ENCODE measurements at places on chromosomes 5 and 9. TPM values are rescaled to one million over a fixed set of nuclear protein-coding genes. Genes with fewer than 3 reads are reported as not detected.

- no peak for DNase-seq
These were observed 60.5 kb downstream of the SYK start for GRCh38 chr9:90861826-90862740.

- DNase-seq: no peak
These were observed 148.2 kb downstream of the SMARCA2 start for GRCh38 chr9:2163231-2163885.

- DNase-seq: no peak
These were observed 199.4 kb upstream of the SLC24A2 start for GRCh38 chr9:19988281-19988680.

- DNase-seq: peak; percentile 92
These were observed 87.8 kb downstream of the RXRA start for GRCh38 chr9:134413890-134414623.

GRCh38 chr9:8719833-8720486 lies 920.4 kb upstream of the DMAC1 start:
- no peak for DNase-seq

DNA sequence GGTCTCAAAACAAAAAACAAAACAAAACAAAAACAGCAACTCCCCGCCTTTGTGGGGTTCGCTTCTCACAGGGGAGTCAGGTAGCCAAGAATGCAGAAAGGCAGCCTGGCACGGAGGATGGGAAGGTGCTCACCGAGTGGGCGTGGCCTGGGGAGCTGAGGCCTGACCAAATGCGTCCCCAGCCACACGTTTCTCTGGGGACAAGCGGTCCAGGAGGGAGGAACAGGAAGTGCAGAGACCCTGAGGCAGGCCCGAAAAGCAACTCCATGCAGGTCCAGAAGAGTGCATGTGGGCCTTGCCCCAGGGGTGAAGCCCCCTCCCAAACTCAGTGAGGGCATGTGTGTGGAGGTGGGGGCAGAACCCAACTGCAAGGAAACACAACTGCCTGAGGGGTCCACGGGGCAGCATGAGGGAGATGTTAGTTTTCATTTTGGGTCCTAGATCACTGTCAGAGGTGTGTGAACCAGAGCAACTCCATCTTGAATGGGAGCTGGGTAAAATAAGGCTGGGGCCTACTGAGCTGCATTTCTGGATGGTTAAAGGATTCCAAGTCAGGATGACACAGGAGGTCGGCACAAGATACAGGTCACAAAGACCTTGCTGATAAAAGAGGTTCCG lies 2.6 kb upstream of the UAP1L1 start:
- no peak for DNase-seq

- no peak for DNase-seq
These were observed 1188.9 kb upstream of the C9orf72 start for GRCh38 chr9:28762167-28762566.

GRCh38 chr5:105134328-105134727 lies 1571.7 kb upstream of the NUDT12 start:
- DNase-seq: no peak

- no peak for DNase-seq
These were observed 39.7 kb downstream of the DNAJB5 start for GRCh38 chr9:35029241-35029640.

- peak; percentile 24 for DNase-seq
These were observed 47.1 kb upstream of the RAI14 start for GRCh38 chr5:34608859-34609648.

DNA sequence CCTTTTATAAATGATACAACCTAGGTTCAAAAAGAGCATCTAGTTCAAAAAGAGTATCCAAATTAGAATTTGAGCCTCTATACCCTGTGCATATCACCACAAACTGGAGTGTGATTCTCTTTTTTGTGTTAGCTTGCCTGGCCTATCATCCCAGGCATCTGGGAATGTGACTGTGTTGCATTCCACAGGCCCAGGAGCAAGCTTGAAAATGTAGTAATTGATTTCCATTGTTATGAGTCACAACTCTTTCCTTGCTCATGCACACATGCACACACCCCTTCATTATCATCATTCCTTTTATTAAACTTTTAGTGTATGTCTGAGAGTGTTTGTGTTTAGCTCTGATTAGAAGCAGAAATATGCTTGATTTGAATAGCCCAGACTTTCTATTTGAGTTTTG lies 75.2 kb downstream of the FCHO2 start:
- no peak for DNase-seq

- DNase-seq: no peak
These were observed 45.8 kb downstream of the WHRN start for GRCh38 chr9:114459464-114459863.

- no peak for DNase-seq
These were observed 265.5 kb upstream of the ADAMTSL1 start for GRCh38 chr9:18208166-18209059.

DNA sequence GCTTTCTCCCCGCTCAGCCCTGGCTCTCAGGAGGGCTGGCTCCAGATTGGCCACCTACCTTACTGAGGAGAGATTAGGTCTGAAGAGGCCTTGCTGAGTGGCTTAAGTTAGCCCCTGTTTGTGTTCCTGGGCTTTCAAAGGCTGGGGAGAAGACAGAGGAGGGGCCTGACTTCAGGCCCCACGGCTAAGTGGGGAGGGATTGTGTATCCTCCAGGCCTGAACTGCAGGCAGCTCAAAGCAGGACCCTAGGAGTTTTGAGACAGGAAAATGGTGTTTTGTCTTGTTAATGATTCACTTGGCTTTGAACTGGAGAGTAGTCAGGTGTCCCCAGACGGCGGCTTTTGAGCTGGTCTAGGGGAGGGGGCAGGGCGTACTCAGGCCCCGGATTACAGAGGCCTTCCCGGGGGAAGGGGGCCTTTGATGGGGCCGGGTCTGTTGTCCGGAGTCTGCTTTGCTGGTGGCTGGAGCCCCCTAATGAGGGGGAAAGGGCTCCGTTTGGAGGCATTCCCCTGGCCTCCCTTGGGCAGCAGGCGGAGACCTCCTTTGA lies 162.0 kb upstream of the SMIM23 start:
- no peak for DNase-seq

DNA sequence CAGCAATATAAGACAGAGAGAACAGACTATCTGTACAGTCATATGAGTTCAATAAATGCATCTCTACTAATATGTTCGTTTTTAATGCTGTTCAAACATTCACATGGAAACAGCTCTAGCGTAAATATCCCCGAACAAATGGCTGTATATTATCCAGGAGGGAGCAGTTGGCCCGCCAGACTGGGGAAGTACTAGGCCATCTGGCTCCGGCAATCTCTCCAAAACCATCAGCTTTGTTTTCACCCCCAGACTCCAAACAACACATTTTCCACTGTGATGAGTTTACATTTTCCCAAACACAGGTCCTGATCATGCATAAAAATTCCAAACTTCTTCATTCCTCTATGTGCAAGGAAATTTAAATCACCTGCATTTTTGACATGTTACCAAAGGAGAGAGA lies 8.7 kb downstream of the EBF1 start:
- DNase-seq: no peak

DNA sequence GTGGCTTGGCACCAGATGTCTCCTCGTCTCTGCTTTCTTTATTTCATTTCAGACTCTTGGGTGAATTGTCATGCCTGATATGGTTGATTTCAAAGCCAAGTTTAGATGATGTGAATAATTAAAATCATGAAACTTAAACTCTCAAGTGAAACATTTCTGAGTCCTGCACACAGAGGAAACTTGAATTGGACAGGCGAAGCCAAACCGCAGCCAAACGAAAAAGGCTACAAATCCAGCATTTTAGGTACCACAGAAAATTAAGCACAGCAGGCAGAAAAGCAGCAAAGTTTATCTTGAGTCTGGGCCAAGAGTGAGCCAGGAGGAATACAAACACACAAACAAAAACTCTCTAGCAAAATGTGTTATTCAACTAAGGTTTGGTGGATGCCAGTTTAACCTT lies 659.8 kb upstream of the KLF4 start:
- no peak for DNase-seq

DNA sequence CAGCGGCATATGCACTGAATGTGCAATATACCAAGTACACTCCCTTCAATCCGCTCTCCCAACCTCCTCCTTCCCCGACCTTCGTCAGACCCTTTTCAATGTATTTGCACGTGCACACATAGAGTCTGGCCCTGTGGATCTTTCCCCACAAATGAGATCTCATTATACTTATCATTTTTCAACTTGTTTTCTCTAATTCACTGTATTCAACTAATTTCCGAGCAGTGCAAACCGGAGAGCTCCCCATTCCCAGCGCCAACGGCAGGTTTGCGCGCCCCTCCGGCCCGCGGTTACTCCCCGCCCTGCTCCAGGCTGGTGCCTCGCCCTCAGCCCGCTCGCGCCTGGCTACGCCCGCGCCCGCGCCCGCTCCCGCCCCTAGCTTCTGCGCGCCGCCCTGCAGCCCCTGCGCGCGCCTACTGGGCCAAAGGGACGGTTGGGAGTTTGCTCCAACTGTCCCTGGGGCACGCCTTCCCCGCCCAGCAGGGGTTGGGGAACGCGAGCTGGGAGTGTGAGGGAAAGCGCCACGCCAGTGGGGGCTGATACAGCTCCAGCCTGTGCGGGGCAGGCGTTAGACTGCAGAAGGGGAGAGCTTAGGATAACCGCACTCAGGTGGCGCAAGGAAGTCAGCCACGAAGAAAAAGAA lies 3.3 kb upstream of the CDC20B start:
- no peak for DNase-seq

GRCh38 chr9:37033682-37034304 lies at the start of gene PAX5:
Gene PAX5 (minus strand): TSS chr9:37034268. CDS start chr9:37034031, 237 bp downstream.
- no peak for DNase-seq

DNA sequence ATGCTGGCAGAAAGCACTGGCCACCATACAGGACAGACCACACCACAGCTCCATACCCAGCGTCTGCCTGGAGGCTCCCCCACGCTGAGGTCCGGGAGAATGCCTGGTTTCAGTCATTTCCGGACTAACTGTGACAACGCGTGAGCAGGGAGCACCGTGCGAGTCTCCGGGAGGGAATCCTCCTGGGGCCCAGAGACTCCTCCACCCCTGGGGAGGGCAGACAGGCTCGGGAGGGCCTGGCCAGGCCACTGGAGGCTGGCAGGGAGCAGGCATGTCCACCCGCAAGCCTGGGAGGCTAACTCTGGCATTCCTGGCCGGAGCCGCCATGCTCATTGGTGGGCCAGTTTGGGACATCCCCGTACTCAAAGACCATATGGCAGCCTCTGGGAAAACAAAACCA lies 6.5 kb downstream of the BRD3OS start:
- DNase-seq: no peak

DNA sequence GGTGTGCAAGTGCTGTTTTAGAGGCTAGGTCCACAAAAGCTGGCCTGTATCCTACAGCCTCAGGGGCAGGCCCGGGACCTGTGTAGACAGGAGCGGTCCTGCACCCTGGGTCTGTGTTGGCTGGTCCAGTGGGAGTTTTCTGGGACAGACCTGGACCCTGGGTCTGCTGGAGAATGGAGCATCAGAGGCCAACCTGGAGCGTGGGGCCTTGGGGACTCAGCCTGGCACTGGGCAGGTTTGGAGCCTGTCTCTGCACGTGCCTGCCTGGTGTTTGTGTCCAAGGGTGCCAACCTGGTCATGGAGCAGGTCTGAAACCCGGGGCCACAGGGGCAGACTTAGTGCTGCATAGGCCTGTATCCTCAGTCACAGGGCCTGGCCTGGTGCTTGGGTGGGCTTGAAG lies 45.8 kb downstream of the SRFBP1 start:
- DNase-seq: no peak

DNA sequence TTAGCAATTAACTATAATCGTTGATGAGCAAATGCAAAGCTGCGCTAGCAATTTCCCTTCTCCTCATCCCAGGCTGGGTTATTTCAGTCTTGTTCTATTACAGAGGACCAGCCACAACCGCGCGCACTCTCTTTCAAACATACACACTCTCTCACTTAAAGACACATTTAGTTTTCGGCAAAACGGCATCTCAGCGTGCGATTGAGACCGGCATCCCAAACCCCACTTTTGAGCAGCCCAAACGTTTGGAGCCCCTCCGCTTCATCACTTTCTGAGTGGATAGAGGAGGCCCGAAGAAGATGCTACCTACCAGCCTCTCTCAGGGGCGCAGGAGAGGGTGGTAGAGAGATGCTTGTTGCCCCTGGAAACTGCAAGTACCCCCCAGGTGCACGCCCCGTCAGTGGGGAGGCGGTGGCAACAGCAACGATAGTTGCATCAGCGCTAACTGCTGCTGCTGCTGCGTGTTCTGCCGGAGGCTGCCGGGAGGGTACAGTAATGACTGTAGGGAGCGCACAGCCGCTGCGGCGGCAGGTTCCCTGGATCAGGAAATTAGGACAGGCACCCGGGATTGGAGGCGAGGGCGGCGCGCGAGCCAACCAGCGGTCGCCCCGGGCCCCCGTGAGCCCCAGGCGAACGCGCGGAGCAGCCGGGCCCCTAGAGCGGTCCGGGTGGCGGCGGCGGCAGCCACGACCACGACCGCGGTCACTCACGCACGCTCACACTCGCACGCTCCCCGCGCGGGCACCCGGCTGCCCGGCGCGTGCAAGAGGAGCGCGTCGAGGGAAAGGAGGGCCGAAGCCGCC lies 467 bp upstream of the VLDLR start:
- DNase-seq: peak; percentile 81

DNA sequence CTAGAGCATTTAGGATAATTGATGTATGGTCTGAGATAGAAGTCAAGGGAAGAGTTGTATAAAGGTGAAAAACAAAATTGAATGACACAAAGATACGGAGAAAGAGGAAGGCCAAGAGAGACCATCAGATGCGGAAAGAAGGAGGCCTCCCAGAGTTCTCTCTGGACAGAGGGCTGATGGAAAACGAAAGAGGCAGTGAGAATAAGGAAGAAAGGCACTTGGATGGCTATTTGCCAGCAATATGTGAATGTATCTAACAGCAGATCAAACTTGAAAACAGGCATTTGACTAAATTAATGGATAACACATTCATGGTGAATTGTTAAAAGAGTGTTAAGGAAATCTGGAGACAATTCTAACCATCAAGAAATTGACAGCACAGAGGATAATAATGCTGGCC lies 2.4 kb upstream of the DOCK8 start:
- DNase-seq: no peak

DNA sequence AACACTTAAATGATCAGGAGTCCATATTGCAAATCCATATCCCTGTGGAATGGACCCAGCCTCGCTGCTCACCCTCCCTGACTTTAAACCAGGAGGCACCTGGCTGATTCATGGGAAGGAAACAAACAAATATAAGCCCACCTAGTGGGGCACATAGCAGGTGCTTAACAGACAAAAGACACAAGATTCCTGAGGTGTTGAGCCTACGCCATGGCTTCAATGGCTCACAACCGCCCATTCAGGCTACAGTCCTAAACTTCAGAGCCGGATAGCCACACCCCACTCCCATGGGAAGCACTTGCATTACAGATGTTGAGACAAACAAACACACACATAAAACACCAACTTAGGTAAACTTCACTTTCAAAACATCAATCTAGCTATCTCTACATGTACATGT lies 359.9 kb downstream of the ICE1 start:
- DNase-seq: no peak

- DNase-seq: no peak
These were observed 332.8 kb upstream of the KLF9 start for GRCh38 chr9:70747261-70747718.

- no peak for DNase-seq
These were observed 8.5 kb upstream of the MAML1 start for GRCh38 chr5:179724163-179724562.

Gene PCDHB13
- 6.9 TPM for polyA plus RNA-seq

Gene RFESD
- polyA plus RNA-seq: 4.3 TPM

Gene SPATA6L
- polyA plus RNA-seq: 3.2 TPM

Gene PCDHGA6
- polyA plus RNA-seq: 5.3 TPM

Gene OTP
- not detected for polyA plus RNA-seq

Gene OR1Q1
- not detected for polyA plus RNA-seq

Gene RABGAP1
- polyA plus RNA-seq: 85.9 TPM

Gene ADAMTS19
- 1.4 TPM for polyA plus RNA-seq

Gene DBN1
- polyA plus RNA-seq: 134 TPM

Gene HTR4
- 1.5 TPM for polyA plus RNA-seq

Gene UBE2QL1
- 0.26 TPM for polyA plus RNA-seq

Gene MAPKAP1
- 57.0 TPM for polyA plus RNA-seq

Gene MAP1B
- polyA plus RNA-seq: 14.6 TPM
